ENCODE measurements at places on chromosomes 6 and 20.

DNA sequence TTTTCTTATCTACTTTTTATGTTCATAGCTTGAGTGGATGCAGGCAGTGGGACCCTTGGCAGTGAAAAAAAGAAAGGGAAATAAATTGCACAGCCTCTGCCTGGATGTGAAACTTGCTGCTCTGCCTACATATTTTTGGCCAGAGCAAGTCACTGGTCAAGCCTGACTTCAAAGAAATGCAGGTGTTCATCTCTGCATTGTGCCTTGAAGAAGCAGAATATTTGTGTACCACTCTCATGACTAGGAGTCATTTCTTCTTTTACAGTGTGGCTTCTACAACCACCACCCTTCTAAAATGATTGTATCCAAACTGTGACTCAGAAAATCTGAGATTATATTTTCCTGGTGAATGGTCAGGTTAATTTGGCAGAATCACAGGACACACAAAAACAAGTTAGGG lies 2.5 kb upstream of the KATNA1 start:
- no peak for DNase-seq

DNA sequence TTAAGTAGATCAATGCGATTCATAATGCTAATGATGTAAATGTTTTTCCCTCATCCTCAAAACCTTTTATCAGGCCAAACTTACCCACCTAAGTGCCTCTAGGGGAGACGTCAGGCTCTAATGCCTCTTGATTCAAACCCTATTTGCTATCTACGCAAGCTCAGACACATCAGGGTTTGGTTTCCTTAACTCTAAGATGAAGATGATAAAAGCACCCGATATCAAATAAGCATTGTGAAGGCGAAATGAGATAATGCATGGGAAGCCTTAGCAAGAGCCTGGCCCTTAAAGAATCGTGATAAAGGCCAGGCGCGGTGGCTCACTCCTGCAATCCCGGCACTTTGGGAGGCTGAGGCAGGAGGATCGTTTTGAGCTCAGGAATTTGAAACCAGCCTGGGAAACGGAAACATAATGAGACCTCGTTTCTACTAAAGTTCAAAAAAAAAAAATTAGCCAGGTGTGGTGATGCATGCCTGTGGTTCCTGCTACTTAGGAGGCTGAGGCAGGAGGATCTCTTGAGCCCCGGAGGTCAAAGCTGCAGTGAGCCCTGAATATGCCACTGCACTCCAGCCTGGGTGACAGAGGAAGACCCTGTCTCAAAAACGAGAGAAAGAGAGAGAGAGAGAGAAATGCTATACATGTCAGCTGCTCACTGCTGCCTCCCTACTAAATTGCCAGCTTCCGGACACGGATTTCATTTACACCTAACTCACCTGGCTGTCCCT lies 13.5 kb downstream of the CNKSR3 start:
- no peak for DNase-seq

DNA sequence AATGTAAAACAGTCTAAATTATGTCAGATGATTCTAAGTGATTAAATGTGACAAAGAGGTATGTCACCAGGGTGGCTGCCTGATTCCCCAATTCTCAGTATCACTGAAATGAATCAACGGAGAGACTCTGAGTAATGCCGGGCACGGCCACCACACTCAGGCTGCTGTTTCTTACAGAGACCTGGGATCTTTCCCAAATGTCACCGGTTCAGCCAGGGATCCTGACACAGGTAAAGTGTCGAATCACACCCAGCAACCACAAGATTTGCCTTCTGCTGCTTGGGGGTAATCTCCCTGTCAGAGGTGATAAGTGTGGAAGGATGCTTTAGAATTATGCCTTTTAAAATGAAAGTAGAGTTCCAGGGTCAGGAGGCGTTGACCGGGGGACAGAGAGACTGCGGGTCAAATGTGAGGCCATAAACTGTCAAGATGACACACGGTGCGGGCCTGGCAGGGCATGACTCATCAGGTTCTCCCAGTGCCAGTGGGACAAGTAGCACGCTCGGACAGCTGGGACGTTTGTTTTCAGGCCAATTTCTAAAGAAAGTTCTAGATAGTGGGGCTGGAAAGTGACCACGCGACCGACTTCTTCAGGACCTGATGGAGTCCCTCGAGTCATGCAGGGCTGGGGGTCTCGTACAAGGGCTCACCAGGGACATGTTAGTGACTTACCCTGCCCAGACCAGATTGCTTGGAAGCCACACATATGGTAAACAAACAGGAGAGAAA lies 48.9 kb downstream of the PRDM1 start:
- no peak for DNase-seq

- no peak for DNase-seq
Observed at GRCh38 chr6:141393405-141394124, 739.2 kb upstream of the GJE1 start.

GRCh38 chr6:47303861-47304260 lies 5.8 kb downstream of the TNFRSF21 start:
- DNase-seq = no peak

DNA sequence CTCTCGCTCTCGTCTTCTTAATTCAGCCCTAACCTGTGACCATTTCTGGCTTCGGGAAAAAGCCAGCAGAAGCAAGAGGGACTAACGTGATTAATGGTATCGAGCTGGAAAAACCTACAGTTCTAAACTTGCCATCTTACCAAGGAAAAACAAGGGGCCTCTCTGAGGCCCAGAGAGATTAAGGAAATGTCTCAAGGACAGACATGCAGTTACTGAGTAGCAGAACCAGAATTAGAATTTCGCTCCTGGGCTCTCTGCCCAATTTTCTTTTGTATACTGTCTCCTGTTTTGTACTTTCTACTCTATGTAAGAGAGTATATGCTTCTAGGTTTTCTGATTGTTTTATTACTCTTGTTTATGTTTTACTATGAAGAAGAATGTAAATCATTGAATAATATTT lies 67.8 kb upstream of the LTV1 start:
- no peak for DNase-seq

DNA sequence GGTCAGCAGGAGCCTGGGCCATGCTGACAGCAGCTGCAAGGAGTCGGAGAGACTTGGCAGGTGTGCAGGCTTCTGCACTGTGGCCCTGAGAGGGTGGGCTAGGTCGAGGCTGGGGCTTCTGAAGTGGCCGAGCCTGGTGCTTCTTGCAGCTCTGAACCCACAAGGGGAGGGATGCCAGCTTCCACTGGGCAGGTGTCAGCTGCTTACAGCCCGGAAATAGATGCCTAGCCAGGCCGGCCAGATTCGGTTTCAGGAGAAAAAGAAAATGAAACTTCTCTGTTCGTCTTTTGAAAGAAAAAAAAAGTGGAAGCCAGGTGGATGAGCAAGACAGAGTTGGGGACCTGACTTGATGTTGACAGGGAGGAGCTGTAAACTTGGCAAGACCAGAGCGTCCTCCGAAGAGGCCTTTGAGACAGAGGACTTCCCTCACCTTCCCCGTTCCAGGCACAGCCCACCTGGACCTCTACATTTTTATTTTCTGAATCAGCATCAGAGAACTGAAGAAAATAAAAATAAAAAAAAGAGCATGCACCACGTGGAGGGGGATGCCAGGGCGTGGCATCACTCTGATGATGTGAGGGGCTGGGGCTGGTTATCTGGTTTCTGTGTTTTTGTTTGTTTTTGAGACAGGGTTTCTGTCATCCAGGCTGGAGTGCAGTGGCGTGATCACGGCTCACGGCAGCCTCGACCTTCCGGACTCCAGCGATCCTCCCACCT lies at the start of gene ZBP1:
Gene ZBP1, minus strand, starts transcription at position 153 of the 717 bp plus-strand sequence. Its CDS starts 131 bp downstream, at position 22.
- no peak for DNase-seq

- no peak for DNase-seq
Observed at GRCh38 chr20:44582311-44583025, at the start of gene PKIG. Gene PKIG (plus strand): TSS chr20:44582579. CDS start chr20:44614557, 31,978 bp downstream.

DNA sequence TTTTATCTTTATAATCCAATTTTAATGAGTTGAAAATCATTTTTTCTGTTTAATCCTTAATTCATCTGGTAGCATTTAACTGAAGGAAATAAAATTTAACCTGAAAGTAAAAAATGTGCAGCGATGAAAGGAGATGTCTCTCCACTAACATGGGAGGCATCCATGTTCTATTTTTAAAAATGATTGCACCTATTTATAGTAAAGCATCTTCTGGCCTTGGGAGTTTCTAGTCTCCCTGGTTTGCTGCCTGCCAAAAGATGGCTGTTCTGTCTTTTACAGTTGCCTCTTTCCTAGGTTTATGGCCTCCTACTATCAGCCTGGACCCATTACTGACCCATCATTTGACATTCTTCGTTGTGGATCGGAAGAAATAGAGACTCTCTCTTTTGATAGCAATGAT lies 143.0 kb downstream of the B3GAT2 start:
- no peak for DNase-seq
